ENCODE measurements at places on chromosomes 5 and 9.

DNA sequence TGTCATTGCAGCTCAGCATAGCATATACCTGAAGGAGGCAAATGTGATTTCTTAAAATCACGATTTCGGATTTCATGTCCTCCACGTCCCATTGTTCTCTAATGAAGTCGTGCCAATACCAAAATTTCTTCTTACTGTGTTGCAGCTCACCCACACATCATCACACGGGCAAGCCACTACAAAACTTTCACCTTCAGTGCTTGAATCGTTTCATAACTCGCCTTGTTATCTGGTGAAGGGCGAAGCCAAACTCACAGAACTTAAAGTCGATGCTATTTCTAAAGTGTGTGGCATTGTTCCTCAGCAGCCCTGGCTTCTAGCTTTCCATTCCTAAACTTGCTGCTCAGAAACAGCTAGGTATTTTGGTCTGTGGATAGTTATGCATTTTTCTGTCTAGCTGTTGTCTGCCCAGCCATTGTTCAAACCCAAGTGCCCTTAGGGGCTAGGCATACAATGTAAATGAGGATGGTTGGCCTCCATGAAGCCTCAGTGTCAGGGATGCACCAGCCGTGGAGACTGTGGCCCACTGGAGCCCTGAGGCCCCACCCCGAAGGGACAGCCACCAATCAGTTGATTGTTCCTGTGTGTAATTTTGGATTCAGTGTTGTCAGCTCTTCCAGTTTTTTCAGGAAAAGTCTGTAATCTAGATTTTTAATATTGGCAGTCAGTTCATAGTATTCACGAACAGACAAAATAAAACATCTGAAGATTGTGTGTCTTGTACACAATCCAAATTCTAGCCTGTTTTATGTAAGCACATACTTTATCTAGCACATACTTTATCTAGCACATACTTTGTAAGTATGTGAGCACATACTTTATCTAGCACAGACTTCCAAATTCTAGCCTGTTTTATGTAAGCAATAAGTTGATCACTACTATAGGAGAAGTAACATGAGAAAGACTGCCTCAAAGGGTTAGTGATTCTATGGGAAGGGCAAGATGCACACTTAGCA is 112.8 kb downstream of the DAPK1 start:
- no peak for DNase-seq

GRCh38 chr5:76527685-76528161 is 95.5 kb downstream of the F2RL2 start:
- DNase-seq: no peak

GRCh38 chr9:94786586-94786985 is 60.1 kb downstream of the AOPEP start:
- DNase-seq: no peak

DNA sequence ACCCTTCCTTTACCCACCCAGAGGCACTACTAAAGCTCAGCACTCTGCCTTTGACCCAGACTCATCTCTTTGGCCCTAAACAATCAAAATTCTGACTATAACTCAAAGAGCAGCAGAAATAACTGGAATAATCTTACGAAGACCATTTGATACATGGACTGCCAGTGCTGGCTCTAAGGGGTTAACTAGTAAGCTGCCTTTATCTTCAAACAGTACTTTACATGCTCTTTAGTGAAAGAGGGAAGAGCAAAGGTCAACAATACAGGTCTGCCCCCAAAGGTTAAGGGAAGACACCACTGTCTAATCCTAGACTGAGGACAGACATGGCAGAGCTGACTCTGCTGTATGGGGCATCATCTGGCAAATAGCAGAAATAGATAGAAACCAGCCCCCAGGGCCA is 45.8 kb downstream of the NRG2 start:
- no peak for DNase-seq

DNA sequence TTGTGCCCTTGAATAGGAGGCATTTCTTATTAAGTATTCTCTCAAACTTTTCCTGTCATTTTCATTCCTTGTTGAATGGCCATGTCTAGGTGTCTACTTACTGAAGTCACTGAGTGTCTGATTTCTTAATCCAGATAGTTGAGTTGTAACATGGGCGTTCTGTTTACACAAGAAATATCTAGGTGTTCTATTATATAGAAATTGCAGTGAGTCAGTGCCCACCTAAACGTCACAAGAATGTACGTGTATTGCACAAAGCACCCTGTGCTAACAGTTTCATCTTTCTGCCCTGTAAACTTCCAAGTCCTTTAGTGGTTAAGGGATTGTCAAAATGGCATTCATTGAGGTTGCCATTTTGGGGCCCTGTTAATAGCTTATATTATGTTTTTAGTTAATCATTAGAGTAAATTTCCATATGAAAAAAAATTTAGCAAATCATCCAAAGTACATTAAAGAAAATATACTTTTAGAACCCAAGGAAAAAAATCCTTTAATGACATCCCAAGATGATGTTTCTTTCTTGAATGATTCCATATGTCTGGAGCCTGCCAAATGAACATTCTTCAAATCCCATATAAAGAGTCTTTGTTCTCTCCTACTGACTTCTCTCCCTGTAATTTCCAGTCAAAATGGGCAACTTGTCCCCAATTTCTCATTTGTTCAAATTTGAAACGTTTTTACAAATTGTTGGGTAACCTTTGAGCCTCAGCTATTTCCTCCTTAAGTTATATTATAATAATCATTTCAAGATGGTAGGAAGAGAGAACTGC is 114.2 kb downstream of the GOLPH3 start:
- DNase-seq: no peak

DNA sequence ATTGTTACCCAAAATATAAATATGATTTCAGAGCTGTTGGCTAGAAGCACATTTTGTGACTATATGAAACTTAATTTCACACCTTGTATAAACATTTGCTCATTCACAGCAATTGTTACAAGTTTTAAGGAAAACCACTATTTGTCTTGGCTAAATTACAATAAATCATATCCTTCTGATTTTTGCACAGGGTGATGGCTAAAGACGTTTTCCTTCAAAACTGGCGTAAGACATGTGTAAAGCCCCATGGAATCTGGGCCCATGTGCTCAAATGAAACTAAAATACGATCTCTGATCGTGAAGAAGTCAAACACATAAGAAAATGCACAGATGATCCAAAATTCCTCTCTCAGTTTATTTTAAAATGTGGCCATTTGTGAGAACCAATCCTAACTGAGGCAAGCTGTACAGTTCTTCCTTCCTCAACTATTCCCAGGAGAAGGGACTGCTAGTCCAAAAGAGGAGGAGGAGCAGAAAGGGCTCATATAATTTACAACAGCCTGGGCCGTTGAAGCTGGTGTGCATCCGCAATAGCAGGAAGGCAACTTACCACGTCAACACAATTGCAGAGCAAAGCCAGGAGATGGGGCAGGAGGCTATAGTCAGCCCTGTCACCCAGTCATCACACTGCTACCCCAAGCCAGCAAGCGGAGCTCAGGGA is 98.4 kb downstream of the MED27 start:
- no peak for DNase-seq

DNA sequence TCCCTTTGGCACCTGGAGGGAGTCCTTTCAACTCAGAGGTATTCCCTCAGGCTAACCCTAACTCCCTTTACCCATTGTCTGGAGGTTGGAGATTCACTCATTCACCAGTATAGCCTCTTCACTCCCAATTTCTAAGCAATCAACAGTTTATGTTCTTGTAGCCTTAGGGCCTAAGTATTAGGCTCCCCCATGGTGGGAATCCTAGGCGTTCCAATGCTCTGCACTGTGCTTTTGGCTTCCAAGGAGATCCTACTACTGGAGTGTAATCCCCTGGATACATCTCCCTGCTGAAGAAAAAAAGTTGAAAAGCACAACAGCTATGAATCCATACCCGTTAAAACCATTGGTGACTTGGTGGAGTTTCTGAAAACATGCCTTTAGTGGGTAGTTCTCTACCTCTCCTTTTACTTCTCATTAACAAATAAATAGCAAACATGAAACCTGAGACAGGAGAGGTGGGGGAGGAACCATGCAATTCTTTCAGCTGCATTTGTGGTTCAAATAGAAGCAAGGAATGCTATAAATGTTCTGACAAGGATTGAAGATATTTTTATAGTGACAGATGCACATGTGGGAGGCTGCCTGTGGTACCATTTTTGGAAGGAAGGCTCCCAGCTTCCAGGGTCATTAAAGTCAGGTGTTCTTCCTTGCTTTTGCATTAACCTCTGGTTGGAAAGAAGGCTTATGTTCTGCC is 397.1 kb downstream of the DMAC1 start:
- DNase-seq: no peak

- no peak for DNase-seq
These were observed 4.9 kb downstream of the NEK6 start for GRCh38 chr9:124262649-124262972.

DNA sequence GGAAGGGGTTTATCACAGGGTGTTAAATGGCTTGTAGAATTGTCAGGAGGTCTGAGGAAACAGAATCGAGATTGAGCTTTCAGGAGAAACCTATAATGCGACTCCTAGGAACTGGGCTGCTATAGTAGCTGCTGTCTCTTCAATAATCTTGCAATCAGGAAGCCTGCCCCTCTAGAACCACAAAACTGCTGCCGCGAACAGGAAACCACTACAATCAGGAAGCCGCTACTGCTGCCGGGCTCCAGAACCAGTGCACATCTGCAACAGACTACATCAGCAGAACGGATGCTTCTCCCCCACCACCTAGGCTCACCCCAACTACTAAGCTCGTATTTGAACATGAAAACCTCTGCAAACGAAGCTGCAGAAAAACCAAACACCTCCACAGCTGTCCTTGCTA is 31.6 kb downstream of the TNFSF8 start:
- DNase-seq: peak; percentile 71

DNA sequence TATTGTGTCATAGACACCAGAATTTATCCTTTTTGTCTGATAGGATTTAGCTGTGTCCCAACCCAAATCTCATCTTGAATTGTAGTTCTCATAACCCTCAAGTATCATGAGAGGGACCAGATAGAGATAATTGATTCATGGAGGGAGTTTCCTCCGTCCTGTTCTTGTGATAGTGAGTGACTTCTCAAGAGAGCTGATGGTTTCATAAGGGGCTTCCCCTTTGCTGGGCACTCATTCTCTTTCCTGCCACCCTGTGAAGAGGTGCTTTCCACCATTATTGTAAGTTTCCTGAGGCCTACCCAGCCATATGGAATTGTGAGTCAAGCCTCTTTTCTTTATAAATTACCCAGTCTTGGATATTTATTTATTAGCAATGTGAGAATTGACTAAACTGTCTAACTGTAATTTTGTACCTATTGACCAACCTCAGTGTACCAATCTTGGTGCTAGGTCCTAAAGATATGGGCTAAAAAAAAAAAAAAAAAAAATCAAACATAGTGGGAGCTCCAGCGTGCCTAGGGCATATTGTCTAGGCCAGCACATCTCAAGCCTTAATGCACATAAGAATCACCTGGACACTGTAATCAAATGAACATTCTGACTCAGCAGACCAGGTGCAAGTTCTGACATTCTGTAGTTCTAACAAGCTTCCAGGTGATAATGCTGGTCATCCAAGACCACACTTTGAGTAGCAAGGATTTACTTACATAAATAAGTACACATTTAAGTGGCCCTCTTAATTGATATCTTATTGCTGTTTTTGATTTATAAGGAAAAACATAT is 30.5 kb downstream of the ST8SIA4 start:
- no peak for DNase-seq

All from effector CD4-positive, alpha-beta T cell (primary cell).